ENCODE measurements at places on chromosomes 7 and 10.

GRCh38 chr10:52322936-52323335 lies 8.9 kb downstream of the DKK1 start:
- H3K27me3 ChIP-seq = no peaks in the 10 kb centered on the region
- no peaks in the 10 kb centered on the region for H3K4me1 ChIP-seq
- no peaks in the 10 kb centered on the region for H3K36me3 ChIP-seq
- H3K27ac ChIP-seq = no peak overlapping the region
- no peak for DNase-seq

DNA sequence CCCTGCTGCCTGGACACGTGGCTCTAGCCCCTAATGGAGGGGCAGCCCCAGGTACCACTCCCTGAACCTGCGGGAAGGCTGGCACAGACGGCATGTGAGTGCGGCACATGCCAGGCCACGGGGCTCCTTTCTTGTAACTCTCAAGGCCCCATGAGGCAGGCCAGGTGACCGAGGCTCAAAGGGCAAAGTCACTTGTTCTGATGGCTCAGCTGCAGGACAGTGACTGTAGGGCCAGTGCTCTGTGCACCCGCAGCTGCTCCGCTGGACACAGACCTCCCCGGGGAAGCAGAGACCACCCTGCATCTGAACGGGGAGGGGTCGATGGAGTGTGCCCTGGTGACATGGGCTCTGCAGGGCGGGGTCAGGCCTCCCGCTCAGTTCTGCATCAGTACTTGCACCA lies 55.3 kb downstream of the PTPRE start:
- H3K36me3 ChIP-seq = no peaks in the 10 kb centered on the region
- peaks cover 2% of the 10 kb centered on the region for H3K4me1 ChIP-seq
- peaks cover 12% of the 10 kb centered on the region for H3K27me3 ChIP-seq

GRCh38 chr10:52337225-52337624 lies 23.1 kb downstream of the DKK1 start:
- no peak overlapping the region for H3K27ac ChIP-seq
- no peaks in the 10 kb centered on the region for H3K4me1 ChIP-seq
- DNase-seq = no peak
- H3K4me3 ChIP-seq = no peak overlapping the region
- no peaks in the 10 kb centered on the region for H3K27me3 ChIP-seq

DNA sequence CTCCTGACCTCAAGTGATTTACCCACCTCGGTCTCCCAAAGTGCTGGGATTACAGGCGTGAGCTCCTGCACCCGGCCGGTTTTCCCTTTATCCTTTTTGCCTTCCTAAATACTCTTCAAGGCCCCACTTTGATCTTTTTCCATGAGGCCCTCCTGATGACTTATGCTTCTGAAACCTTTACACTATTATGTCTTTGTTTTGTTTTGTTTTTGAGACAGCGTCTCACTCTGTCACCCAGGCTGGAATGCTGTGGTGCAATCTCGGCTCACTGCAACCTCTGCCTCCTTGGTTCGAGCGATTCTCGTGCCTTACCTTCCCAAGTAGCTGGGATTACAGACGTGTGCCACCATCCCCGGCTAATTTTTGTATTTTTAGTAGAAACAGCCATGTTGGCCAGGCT lies 3.8 kb downstream of the STMP1 start:
- peaks cover 28% of the 10 kb centered on the region for H3K36me3 ChIP-seq
- H3K4me1 ChIP-seq = peaks cover 37% of the 10 kb centered on the region
- no peaks in the 10 kb centered on the region for H3K27me3 ChIP-seq
- no peak overlapping the region for H3K27ac ChIP-seq
- DNase-seq = no peak
- H3K4me3 ChIP-seq = no peak overlapping the region

GRCh38 chr7:28675429-28675828 lies 263.1 kb downstream of the CREB5 start:
- H3K27me3 ChIP-seq = no peaks in the 10 kb centered on the region
- no peak overlapping the region for H3K4me3 ChIP-seq
- no peak for DNase-seq
- no peaks in the 10 kb centered on the region for H3K4me1 ChIP-seq
- H3K36me3 ChIP-seq = no peaks in the 10 kb centered on the region

DNA sequence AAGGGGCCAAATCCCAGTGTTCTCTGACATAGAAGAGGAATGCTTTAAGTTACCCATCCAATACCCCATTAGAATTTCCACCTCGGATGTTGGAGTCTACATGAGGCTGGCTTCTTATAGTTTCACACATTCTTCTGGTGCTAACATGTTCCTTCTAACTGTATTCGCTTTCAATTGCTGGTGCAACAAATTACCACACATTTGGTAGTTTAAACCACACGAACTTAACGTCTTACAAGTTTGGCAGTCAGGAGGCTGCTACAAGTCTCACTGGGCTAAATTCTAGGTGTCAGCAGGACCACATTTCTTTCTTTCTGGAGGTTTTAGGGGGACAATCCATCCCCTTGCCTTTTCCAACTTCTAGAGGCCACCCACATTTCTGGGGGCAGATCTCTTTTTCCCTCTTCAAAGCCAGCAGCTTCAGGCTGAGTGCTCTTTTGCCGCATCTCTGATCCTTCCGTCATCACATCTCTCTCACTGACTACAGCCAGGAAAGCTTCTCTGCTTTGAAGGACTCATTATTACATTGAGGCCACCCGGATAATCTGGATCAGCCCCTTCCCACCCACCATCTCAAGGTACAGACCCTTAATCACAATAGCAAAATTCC lies 5.1 kb upstream of the MACC1 start:
- no peak overlapping the region for H3K27ac ChIP-seq
- H3K36me3 ChIP-seq = no peaks in the 10 kb centered on the region
- H3K4me3 ChIP-seq = no peak overlapping the region
- DNase-seq = no peak

DNA sequence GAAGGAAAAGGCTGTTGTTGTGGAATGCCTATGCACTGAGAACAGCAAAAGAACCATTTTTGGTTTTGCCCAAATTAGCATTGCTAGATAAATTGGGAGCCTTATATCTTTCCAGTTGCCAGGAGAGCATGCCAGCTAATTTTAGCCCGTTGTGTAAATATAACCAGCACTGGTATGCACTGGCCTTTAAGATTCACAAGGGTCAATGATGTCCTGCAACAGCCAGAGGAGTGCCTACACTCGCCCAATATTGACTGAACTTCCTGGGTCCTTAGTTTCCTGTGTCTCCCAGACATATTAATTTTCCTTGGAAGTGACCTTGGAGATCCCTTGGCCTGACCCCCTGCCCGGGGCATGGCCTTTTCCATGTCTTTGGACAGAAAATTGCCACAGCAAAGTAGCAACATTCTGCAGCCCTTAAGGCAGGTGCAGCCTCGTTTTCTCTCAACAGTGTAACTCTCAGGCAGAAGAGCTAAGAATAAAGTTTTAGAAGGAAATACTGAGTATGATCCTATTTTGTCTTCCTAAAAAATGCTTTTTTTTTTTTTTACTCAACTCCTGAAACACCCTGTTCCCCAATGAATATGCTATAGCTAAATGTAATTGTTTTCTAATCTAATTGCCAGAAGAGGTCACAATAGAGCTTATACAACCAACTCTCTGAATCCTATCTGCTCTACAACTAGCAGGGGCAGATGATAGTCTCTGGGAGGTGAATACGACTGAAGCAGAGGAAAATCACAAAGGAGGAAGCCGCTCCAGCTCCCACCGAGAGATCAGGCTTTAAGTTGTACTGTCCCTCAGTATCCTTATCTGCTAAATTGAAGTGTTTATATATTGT lies 131.9 kb upstream of the PCGF5 start:
- no peak overlapping the region for H3K4me3 ChIP-seq
- H3K27me3 ChIP-seq = peaks cover 19% of the 10 kb centered on the region

DNA sequence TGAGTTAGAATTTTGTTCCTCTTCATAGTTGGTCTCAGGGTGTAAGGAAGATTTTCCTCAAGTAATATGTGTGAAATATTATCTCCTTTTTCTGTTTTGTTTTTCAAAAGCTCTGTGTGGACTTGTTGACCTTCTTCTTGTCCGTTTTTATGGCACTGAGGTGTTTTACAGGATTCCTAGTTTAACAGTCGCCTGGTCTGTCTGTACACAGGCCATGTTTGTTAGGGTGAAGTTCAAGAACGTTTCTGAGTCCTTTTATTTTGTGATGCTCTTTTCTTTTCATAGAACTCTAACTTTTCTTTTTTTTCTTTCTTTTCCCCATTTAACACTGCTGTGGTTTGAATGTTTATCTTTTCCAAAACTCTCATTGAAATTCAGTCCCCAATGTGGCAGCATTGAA lies 18.5 kb downstream of the TACC2 start:
- H3K4me1 ChIP-seq = no peaks in the 10 kb centered on the region
- no peak for DNase-seq
- H3K36me3 ChIP-seq = no peaks in the 10 kb centered on the region
- no peaks in the 10 kb centered on the region for H3K27me3 ChIP-seq
- no peak overlapping the region for H3K4me3 ChIP-seq
- no peak overlapping the region for H3K27ac ChIP-seq

- DNase-seq = peak; percentile 82
- H3K27ac ChIP-seq = no peak overlapping the region
- H3K27me3 ChIP-seq = no peaks in the 10 kb centered on the region
- H3K4me1 ChIP-seq = peaks cover 8% of the 10 kb centered on the region
Measured at GRCh38 chr10:32005050-32005449, 51.2 kb downstream of the KIF5B start.

DNA sequence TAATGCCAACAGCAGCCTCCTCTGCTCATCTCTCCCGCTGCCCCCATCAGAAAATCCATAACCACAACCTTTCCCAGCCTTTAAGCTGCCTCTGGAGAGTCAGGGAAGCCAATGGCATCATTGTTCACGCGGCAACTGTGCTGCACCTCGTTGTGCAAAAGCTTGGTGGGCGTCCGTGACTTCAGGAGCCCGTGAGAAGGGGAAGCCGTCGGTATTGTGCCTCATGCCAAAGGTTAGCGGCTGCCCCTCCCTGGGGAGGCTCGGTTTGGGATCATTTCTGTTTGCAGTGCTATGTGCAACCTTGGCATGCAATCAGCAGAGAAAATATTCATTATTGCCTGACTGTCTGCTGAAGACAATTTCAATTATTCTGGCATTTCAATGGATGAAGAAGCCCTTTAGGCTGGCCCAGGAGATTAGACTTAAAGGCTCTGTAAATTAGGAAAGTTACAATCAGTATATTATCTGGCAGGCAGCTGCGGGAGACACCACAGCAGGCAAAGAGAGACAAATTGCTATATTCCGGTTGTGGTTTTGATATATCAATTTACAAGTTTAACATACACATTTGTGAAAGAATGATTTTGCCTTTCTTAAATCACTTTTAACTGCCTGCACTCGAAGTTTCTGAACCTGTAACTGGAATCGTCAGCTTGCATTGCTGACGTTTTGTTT lies 244.5 kb downstream of the GATA3 start:
- no peak overlapping the region for H3K27ac ChIP-seq
- peaks cover 23% of the 10 kb centered on the region for H3K27me3 ChIP-seq
- H3K4me1 ChIP-seq = peaks cover 3% of the 10 kb centered on the region

GRCh38 chr10:6416892-6417512 lies 163.1 kb downstream of the PRKCQ start:
- H3K27me3 ChIP-seq = no peaks in the 10 kb centered on the region
- peaks cover 7% of the 10 kb centered on the region for H3K4me1 ChIP-seq
- no peak overlapping the region for H3K27ac ChIP-seq
- DNase-seq = peak; percentile 79
- no peak overlapping the region for H3K4me3 ChIP-seq

DNA sequence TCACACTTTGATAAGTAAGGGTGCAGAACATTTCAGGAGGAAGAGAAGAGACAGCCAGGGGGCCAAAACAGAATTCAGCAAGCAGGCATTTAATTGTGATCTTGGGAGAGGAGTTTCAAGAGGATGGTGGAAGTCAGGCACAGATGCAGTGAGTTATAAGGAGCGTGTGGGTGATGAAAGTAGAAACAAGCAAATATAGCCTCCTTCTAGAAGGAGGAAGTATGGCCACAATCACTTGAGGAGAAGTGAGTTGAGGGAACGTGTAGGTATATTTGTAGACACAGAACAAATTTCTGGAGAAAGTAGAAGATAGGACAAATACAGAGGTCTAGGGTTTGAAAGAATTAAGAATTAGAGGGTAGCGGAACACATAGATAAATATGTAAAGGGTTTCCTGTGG lies 165.8 kb downstream of the CACNB2 start:
- no peaks in the 10 kb centered on the region for H3K36me3 ChIP-seq
- DNase-seq = no peak
- no peak overlapping the region for H3K4me3 ChIP-seq
- no peaks in the 10 kb centered on the region for H3K27me3 ChIP-seq

- H3K4me1 ChIP-seq = peaks cover 3% of the 10 kb centered on the region
- H3K27me3 ChIP-seq = peaks cover 38% of the 10 kb centered on the region
- no peak overlapping the region for H3K27ac ChIP-seq
- H3K4me3 ChIP-seq = peak overlapping the region; percentile 50
- H3K36me3 ChIP-seq = peaks cover 2% of the 10 kb centered on the region
Measured at GRCh38 chr7:44324481-44325200, 753 bp downstream of the CAMK2B start.

- H3K36me3 ChIP-seq = no peaks in the 10 kb centered on the region
- no peaks in the 10 kb centered on the region for H3K4me1 ChIP-seq
- H3K27ac ChIP-seq = no peak overlapping the region
Measured at GRCh38 chr7:153381275-153382040, 621.9 kb downstream of the ACTR3B start.

DNA sequence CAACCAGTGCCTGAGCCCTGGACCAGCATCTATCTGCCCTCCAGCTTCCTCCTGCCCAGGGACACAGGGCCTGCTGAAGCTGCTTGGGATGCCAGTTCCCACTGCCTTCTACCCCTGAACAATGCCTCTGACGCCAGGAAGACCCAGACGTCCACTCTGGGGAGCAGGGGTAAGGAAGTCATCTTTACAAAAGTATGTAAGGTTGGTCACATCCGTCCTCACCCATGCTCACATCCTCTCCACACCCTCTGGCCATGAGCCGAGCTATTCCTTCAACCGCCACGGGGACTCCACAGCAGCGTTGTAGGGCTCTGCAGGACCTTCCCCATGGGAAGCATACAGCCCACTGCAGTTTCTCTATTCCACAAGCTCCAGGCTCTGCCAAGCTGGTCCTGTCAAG lies 58.5 kb downstream of the CLRN3 start:
- no peak overlapping the region for H3K27ac ChIP-seq
- no peak overlapping the region for H3K4me3 ChIP-seq
- H3K36me3 ChIP-seq = no peaks in the 10 kb centered on the region
- no peak for DNase-seq

GRCh38 chr10:1141261-1141660 lies 85.1 kb downstream of the WDR37 start:
- peaks cover 2% of the 10 kb centered on the region for H3K36me3 ChIP-seq
- H3K27me3 ChIP-seq = peaks cover 30% of the 10 kb centered on the region
- no peak overlapping the region for H3K27ac ChIP-seq
- no peaks in the 10 kb centered on the region for H3K4me1 ChIP-seq

DNA sequence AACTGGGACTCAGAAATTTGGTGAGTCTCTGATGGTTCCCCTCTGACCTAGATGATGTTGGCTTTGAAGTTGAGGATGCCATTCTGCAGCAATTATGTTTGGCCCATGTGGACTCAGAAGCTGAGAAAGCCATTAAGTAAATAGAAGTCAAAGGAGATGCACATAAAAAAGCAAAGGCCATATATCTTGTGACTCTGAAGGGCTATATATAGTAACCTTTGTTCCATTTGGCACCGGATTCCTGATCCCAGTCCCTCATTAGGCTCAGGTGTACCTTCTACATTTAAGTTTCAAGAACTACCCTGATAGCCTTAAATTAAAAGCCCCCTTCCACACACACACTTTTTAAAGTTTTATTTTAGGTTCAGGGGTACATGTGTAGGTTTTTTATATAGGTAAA lies 50.0 kb upstream of the PDK4 start:
- no peaks in the 10 kb centered on the region for H3K36me3 ChIP-seq
- no peak overlapping the region for H3K4me3 ChIP-seq
- peaks cover 2% of the 10 kb centered on the region for H3K27me3 ChIP-seq
- no peak overlapping the region for H3K27ac ChIP-seq
- no peaks in the 10 kb centered on the region for H3K4me1 ChIP-seq
